ENCODE measurements at places on chromosomes 12 and 14.

DNA sequence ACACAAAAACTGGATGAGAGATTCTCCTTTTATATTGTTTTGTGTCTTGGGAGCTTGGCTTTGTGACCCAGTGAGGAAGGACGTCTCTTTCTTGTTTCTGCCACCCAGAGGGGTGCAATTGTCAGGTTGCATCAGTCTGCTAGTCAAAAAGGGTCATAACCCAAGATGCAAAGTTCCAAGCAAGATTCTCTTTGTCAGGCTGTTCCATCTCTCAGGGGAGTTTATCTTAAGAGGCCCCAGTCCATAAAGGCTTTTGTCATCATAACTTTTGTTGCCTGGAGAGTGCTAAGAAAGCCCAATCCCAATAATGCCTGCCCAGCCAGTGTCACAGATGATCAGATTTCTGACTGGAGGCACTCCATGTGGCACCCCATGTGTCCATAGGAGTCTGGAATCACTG, 444.9 kb downstream of the TRHDE start:
- DNase-seq: no peak

GRCh38 chr12:11765817-11766794, 116.6 kb downstream of the ETV6 start:
- no peak for DNase-seq

- DNase-seq: no peak
Observed at GRCh38 chr14:94088516-94088915, 7.4 kb downstream of the IFI27L1 start.

DNA sequence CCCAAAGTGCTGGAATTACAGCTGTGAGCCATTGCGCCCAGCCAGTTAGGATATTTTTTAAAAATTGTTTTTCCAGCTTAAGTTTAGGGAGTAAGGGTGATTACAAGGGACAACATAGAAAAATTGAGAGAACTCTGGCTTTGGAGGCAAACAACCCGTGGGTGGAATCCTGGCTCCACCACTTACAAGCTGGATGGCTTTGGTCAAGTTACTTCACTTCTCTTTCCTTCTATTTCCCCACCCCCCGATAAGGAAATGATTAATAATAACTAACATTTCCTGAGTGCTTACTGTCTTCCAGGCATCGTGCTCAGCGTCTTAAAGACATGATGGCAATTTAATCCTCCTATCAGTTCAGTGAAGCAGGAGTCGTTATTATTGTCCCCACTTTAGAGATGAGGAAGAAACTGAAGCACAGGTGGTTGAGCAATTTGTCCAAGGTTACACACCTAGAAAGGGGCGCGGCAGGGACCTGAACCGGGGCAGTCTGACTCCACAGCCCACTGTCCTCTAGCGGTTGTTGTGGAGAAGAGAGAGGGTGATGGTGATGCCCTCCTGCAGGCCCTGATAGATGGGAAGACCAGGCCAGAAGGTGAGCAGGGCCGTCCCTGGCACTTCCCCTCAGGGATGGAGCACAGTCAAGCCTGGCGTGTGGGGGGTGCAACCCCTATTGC, 16.7 kb upstream of the FAIM2 start:
- no peak for DNase-seq

- no peak for DNase-seq
Observed at GRCh38 chr14:76826122-76826521, at the start of gene LRRC74A. TSS of gene LRRC74A (plus strand) at chr14:76826408. CDS start at chr14:76826698, 290 bp downstream.

GRCh38 chr14:92472860-92473259, 40.7 kb upstream of the RIN3 start:
- DNase-seq: no peak

DNA sequence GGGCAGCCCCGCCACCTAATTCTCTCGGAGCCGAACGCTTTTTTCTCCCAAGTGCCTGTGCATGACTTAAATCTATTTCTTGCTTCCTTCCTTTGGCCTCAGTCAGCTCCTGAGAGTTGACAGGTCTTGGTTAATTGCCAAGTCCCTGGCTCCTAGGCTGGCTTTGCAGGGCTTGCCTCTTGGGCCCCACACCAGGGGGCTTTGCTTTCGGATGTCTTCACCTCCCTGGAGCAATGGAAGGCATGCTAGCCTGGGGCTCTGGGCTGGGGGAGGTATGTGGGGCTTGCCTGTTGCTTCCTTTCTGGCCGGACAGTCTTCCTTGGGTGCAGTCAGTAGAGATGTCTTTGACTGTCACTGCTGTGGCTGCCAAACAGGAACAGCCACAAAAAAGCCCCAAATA, 2.2 kb upstream of the KRT80 start:
- no peak for DNase-seq

DNA sequence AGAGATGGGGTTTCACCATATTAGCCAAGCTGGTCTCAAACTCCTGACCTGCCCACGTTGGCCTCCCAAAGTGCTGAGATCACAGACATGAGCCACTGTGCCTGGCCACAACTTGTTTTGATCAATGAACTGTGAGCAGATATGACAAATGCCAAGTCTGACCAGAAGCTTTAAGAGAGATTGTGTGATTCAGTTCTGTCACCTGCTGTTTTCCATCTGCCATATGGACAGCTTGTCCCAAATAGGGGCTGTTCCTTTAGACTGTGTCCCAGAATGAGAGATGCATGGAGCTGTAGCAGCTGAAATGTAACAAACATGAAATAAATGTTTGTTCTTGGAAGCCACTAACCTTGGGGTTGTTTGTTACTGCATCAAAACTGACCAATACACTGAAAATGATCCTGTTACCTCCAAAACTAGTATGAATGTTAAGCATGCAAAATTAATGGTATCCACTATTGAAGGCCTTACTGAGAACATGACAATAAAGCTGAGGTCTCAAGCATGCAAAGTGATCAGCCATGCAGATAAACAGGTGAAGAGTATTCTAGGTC, 65.9 kb upstream of the MED13L start:
- no peak for DNase-seq

- no peak for DNase-seq
Observed at GRCh38 chr12:828726-829395, 76.5 kb downstream of the WNK1 start.

GRCh38 chr14:36217027-36217426, 40.5 kb upstream of the PTCSC3 start:
- no peak for DNase-seq

- DNase-seq: no peak
Observed at GRCh38 chr14:83992857-83993256, 1537.1 kb upstream of the FLRT2 start.

DNA sequence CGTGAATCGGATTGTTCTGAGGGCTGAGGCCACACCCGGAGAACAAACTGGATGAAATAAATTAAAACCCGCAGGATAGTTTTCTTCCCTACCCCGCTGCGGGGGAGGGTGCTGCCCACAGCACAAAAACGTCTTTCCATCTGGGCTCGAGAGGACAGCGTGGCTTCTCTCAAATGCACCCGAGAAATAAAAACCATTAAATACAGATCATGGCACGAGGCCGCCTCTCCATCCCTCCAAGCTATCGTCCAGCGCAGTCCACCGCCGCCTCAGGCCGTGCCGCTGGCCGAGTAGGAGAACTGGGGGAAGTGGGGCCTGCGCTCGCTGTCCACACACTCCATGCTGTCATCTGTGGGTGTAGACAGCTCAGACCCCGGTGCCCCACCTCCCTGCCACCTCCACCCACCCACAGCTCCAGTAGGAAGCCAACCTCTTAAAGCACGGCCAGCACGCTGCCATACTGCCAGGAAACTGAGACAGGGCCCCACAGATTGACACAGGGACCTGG, 17.2 kb downstream of the SIVA1 start:
- DNase-seq: no peak

DNA sequence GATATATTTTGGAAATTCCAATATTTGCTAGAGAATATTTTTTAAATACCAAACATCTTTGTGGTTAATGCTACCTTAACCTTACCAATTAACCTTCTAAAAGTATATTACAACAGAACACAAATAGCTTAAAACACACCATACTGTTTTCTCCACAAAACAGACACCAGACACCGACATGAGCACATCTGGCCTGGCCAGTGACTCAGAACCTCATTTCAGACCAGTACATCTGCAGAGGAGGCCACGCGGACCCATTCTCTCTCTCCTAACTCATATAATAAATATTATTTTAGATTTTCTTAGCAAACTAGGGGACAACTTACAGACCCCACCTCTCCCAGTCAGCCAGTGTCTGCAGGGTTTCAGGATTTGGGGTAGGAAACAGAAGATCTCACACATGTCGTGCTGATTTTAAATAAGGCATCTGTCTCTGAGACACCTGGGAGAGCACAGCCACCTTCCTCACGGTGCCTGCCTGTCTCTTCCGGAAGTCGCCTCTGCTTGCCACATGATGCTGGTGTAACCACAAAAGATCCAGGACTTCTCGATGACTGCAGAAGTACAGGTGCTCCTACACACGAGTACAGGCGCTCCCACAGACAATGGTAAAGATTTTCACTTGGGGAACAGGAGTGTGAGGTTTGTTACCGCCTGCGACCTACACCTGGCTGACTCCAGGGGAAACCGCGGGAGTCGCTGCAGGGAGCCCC, 9.7 kb upstream of the ANKLE2 start:
- DNase-seq: no peak

GRCh38 chr12:14059548-14059947, 78.1 kb upstream of the GRIN2B start:
- DNase-seq: no peak

DNA sequence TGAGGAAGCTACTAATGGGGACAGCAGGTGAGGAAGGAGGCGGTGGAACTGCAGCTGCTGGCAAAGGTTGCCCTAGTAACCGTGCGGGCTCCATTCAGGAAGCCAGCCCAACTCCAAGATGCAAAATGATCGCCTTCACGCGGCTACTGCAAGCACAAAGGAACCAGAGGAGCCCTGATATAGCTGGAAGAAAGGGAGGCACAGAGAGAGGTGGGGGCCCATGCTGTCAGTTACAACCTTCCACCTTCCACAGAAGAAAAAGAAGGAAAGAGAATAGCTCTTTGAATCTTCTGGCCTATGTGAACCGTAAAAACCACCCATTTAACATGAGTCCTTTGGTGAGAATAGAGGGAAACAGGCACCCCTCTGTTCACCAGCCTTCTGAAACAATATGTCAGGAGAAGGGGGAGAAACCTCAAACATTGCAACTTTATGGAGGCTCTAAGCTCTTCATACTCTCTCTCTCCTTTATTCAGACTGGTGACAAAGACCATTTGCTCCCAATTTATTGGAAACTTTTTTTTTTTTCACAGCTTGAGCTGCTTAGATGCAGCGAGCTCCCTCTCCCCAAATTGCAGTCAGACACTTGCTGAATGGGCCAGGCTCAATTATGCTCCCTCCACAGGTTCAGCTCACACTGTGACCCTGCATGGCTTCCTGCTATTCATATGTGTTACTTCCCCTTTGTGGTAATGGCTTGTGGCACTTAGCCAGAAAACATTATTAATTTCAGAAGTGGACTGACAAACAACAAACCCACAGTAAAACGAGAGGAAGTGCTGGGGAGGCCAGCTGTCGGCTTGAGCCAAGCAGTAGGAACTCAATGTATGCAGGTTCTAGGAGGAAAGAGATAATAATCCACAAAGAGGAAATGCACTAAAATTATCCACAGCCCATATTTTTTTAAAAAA, 6.2 kb downstream of the DUSP6 start:
- no peak for DNase-seq

GRCh38 chr12:56078931-56079722, 838 bp upstream of the ERBB3 start:
- DNase-seq: peak; percentile 44

DNA sequence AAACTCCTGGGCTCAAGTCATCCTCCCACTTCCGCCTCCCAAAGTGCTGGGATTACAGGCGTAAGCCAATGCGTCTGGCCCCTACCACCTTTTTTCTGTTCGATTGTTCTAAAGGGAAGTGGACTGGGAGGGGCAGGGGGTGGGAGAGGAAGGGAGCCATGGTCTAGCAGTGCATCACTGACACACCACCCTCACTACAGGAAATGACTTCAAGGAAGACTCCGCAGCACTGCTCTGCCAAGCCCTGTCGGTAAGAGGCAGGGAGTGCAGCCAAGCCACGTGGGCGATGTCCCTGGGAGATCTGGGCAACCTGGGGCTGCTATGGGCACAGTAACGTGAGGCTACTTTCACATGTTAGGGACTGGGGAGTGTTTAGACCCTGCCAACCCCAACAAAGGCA, 18.0 kb downstream of the LRRC74A start:
- DNase-seq: no peak

DNA sequence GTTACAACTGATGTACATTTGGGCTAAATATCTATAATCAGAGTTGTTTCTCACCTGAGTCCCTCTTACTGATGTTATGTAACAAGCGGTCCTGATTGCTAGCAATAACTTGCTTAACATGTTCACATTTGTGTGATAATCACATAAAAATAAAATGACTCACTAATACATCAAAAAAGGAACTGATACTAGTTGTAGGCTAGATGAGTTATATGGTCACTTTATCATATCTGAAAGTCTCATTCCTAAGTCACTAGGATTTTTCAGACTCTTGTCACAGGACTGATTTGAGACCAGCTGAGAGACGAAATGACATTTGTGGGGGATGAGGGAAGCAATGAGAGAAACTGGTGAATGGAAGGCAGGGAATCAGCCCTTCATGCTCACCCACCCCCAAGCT, 34.3 kb downstream of the NKX2-1 start:
- DNase-seq: no peak

DNA sequence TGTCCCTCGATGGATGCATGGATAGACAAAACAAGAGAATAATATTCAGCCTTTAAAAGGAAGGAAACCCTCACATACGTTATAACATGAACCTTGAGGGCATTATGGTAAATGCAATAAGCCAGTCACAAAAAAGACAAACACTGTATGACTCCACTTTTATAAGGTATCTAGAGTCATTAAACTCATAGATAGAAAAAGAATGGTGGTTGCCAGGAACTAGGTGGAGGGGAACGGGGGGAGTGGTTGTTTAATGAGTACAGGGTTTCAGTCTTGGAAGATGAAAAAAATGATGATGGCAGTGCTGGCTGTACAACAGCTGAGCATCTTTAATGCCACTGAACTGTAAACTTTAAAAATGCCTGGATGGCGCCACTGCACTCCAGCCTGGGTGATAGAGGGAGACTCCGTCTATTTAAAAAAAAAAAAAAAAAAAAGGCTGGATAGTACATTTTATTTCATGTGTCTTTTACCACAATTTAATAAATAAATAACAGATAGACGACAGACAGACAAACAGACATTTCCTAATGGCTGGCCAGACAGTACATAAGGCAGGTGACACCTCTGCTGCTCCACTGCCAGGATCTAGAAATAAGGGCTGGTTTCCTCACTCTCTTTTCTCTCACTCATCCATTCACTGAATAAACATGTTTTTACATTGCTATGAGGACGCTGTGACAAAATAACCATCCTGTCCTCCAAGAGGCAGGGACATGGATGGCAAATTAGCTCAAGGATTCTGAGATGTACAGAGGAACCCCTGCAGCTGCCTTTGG, 118.8 kb downstream of the FOXN3 start:
- no peak for DNase-seq

DNA sequence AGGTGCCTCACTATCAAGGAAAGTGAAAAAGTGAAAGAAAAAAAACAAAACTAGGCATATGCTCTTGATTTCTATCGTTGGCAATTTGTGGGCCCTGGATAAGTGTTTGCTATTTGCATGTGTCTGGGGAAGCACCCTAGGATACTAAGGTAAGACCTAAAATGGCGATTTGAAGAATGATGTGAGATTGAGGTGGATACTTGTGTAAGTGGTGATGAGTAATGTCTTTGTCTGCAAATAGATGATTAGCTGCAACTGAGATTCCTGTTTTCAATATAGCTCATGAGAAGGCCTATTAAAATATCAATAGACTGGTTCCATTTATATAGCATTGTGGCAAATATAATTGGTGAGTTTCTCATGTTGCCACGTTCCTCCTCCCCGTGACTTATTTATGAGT, 261.7 kb downstream of the NEDD1 start:
- DNase-seq: no peak

GRCh38 chr12:119182701-119183493, 4.2 kb downstream of the HSPB8 start:
- no peak for DNase-seq

Data from BJ (cell line).